ENCODE measurements at places on chromosomes 2 and 18.

DNA sequence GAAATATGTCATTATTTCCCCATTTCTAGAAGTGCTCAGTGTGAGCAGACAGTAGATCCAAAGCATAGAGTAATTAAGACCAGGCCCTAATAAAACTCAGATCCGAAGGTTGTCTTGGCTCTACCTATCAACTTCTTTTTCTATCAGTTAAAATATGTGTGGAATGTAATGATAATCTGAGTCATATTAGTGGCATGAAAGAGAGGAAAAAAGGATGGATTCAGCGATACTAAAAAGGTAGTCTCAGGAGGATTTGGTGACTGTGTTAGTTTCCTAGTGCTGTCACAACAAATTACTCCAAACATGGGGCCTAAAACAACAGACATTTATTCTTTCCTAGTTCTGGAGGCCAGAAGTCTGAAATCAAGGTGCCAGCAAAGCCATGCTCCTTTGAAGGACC, 103.7 kb upstream of the NABP1 start:
- DNase-seq: no peak

- DNase-seq: peak; percentile 79
Measured at GRCh38 chr2:28895189-28895893, 874 bp downstream of the WDR43 start.

DNA sequence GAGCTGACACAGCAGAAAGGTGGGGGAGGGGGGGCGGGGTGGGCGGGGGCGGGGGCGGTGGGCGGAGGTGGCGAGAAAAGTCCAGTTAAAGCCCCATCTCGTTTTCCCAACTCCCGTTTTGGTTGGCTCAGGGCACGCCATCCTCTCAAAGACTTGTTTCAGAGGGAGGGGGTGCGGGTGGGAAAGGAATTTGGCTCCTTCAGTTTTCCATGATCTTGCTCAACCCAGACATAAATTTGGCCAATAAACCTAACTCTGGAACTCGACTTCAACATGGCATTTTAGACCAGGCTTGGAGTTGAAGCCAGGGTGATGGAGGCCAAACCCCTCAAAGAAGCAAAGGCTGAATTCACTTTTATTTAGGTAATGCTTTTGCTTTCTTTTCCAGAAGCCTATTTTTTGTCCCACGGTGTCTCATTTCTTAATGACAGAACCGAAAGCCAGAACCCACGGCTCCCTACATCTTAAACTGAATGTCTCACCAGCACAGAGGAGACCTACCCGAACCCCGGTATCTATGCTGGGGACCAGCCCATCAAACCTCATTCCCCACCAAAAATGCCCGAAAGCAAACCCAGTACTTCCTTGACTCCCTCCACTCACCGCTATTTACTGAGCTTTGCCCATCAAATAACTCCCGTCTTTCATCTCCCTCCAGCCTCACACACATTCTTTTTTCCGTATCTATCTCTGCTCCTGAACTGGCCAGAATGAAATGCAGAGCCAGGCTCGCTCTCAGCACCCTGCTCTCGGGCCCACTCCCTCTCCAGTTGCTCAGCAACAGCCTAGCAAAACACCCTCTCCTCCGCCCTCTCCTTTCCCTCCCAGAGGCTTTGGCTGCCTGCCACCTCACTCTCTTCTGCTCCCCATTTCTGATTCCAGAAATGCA, 4.3 kb downstream of the IGFBP5 start:
- no peak for DNase-seq

- DNase-seq: no peak
Measured at GRCh38 chr18:45164551-45164950, 450.7 kb upstream of the SLC14A2 start.

DNA sequence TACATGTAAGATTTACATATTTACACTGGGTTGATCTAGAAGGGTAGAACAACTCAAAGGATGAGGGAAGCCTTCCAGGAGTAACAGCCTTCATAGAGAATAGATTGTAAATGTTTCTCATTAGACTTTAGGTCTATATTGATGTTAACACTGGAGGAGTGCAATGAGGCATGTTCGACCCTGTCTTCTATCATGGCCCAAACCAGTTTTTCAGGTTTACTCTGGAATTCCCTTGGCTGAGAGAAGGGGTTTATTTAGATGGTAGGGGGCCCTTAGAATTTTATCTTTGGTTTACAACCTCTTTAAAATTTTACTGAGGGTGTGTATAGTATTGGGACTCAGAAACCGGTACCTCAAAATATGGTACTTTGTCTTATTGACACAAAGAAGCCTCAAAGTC, 634.9 kb upstream of the PIK3C3 start:
- no peak for DNase-seq

DNA sequence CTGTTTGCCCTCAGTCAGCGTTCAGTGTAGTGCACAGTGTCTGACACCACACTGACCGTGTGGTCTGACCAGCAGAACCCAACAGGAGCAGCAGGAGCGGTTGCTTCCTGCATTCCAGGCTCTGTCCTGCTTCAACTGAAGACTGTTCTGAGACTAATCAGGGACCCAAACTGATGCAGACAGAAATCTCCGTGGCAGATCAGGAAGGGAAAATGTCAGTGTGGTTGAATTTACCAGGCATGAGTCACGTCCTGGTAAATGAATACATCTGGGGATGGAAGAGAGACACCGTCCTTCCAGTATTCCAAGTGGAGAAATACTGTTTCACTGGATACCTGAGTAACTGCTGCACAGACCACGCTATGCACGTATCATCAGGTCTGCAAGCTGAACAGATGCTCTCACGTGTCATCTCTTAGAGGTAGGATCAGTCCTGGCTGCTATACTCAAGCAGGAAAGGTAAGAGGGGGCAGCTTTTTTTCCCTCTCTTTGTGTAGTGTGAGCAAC, 223.6 kb upstream of the EPAS1 start:
- no peak for DNase-seq

DNA sequence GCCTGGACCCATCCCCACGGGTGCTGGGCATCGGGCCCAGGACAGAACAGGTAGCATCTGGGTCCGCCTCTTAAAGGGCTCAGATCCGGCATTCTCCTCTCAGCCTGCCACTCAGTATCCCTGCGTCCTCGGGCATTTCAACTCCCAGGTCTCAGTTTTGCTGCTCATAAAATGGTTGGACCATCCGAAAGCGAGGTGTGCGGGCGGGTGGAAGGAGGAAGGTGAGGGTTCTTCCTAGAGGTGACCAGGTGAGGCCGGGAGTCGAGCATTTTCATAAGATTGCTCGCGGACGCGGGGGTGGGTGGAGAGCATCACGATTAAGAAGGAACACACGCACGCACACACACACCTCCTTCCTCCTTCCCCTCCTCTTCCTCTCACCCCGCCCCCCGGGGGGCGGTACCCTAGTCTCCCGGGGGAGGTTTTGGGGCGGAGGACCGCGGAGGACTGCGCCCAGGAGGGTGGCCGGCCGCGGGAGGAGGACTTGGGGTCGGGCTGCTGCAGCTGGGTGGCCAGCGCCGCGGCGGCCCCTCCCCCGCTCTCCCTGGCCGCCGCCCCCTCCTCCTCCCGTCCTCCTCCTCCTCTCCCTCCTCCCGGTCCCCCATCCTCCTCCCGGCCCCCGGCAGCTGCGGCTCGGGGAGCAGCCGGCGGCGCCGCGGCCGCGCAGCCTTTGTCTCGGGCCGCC, 97.9 kb upstream of the GPR45 start:
- peak; percentile 65 for DNase-seq

DNA sequence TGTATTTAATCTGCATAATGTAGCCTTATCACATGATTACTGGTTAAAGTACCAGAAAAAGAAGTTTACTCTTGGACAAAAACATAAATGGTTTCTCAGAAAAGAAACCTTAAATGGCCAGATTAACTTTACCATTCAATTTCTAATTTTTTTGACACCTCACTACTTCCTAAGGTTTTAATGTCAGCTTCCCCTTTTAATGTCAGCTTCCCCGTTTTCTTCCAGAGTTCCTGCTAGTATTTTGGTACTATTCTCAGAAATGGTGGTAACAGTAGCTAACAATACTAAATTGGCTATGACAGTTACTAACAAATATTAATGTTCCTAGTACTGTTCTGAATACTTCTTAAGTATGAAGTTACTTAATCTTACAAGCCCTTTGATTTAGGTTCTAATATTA, 22.4 kb upstream of the SLC8A1 start:
- no peak for DNase-seq

DNA sequence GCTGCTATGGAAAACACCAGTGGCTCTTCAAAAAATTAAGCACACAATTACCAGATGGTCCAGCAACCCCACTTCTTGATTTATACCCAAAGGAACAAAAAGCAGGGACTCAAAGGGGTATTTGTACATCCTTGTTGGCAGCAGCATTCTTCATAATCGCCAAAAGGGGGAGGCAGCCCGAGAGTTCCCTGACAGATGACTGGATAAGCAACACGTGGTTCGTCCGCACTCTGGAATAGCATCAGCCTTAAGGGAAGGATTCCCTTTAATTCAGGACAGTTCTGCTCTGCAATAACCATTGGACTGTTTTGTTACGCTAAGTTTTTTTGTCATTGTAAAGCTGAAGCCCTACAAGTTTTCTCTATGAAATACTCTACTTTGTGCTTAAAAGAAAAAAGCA, 76.7 kb upstream of the TWIST2 start:
- no peak for DNase-seq

DNA sequence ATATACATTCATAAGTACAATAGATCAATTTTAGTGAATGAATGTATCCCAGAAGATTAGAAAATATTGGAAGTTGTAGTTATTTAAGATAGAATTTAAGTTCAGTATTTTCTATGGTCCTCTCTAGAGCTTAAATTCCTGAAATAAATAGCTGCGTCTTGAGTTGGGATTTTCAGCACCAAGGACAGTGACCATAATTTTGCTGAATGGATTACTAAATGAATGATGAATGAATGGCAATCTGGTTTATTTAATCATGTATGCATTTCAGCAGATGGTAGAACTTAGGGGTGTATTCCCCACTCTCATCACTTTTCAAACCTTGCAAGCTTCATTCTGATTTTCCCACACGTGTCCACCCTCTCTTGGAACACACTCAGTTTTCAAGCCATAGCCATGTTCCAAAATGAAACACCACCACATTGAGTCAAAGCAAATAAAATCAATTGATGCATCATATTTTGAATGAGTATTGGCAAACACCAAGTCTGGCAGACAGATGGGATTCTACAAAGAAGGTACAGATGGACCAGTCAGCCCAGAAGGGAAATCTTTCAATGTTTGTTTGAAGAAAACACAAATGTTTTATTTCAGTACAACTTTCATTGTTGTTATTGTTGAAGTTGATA, 362.2 kb upstream of the NXPH2 start:
- DNase-seq: no peak

GRCh38 chr2:158988501-158988900, 20.1 kb downstream of the TANC1 start:
- DNase-seq: no peak
